ENCODE measurements at places on chromosomes 16 and 17.

DNA sequence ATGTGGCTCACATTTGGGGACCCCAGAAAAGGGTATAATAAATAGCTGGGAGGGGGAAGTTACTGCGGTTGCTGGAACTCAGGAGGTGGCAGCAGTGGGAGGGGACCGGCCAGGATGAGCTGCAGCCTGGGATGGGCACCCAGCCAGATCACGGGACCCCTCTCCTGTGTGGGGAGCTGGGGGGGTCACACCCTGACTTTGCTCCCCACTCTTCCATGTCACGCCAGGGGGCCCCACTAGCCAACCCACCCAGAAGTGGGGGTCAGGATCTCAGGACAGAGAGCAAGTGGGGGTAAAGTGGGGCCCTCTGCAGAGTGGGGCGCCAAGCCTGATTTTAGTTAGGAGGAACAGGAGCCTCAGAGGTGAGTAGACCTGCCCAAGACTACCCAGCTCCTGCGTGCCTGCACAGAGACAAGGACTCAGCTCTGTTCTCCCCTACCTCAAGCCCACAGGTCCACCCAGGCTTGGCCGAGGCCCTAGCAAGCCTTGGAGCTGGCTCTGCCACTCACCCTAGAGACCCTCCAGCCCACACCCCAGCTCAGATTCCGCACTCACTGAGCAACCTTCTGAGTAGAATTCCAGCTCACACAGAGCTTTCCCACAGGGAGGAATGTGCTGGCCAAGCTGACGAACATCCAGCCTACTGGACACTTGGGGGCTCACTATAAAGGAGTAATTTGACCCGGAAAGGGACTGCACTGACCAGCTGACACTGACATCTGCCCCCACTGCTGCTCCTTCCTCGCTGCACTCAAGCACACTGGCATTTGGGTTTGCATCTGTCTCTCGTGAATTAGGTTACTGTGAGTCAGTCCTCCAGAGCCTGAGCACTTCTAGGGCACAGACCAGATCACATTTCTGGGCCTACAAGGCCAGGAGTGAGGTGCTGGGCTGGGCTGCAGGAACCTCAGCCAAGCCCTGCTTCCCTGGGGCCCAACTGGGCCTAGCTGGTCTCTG, 310.1 kb downstream of the C16orf95 start:
- DNase-seq: no peak

DNA sequence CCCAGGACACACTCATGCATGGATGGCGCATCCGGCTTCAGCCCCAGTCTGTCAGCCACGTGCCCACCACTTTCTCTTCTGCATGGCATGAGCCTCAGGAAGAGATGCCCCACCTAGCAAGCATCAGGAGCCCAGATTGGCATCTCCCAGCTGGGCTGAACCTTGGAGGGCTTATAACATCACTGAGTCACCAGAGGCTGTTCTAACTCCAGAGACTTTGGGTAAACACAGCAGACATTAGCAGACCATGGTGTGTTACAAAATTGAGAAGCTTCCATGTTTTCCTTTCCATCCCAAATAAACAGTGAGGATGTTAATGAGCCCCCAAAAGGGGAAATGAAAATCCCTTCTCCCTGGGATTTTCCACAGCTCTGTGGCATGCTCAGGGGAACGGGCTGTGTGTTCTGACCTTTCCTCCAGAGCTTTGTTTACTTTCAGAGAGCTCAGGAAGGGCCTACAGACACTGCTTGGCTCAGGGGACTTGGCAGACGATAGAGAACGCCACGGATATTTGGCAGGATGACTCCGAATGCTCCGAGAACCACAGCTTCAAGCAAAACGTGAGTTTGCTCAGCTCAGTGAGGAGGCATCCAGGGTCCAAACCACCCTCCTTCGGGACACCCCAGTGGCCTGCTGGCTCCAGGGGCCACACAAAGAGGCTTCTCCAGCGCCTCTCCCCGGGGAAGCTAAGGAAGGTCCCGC, 16.5 kb downstream of the GLP2R start:
- peak; percentile 48 for DNase-seq

DNA sequence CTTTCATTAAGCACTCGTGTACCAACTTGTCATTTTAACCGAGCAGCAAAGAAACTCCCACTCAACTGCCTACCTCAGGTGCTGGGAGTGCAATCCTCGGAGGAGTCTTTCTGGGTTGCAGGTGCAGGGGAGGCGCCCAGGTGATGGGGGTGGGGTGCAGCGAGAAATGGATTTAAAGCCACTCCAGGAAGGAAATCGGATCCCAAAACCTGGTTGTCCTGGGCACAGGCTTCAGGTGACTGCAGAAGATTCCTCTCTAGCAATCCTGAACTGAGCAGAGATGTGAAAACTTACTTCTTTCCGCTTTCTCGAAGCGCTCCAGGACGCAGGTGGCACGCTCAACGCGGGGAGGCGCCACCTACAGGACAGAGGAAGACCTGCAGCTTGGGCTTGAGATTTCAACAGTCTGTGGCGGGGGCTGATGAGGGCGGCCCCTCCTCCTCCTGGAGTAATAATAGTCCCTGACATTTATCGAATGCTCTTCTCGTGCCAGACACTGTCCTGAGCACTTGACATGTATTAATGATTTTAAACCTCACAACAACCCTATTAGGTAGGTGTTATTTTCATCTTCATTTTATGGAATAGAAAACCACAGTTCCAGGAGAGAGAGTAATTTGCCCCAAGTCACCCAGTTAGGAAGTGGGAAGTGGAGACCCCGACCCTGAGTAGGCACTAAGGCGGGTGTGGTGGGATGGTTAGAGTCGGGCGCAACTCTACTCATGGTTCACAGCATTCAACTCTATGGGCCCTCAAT, 27.2 kb upstream of the SKAP1 start:
- DNase-seq: no peak

DNA sequence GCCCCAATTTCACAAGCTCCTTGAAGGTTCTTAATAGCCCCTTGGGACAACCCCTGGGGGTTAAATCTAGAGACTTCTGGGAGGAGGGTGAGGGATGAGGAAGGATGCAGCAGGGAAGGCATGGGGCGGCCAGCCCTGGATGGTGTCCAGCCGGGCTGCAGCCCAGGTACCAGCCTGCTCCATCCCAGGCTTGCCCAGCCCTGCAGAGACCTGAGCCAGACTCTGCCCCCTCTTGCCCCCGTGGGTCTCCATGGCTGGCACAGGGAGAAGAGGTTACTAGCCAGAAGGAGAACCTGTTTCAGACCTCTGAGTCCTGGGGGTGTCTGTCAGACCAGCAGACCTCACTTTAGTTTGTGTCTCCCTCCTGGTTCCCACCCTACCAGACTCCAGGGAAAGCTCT, 8.5 kb downstream of the NHERF1 start:
- DNase-seq: no peak

DNA sequence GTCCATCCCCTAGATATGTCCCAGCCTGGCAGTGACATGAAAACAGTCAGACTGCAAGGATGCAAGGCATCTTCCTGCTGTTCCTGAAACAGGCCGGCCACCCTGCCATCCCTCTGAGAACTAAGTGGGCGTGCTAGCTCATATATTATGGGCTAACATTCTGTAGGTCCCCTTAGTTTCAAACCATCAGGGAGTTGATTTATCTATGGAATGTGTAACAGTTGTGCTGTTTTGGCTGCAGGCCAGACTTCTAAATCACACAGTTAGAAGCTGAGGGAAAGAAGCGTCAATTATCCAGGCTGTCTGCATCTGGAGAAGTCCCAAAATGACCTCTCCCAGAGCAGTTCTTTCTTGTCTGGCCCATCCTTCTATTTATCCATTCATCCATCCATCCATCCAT, 102.7 kb upstream of the DNAH9 start:
- DNase-seq: no peak

DNA sequence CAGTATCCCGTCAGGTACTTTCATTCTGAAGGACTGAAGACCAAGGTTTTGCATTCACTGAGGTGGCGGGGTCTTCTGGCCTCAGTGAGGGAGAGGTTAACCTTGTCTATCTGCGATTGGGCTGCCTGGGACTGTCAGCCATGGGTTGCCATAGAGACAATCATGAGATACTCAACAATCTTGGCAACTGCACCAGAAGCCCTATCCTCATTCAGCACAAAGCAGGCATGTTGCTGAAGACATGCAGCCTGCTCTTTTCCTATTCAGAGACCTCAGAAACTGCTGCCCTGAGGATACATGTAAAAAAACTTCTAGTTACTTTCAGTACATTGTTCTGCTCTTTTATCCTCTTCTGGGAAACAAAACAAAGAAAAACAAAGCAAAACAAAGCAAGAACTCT, 146.3 kb upstream of the PIRT start:
- no peak for DNase-seq

- DNase-seq: no peak
Measured at GRCh38 chr16:66115373-66115772, 251.1 kb upstream of the CDH5 start.

DNA sequence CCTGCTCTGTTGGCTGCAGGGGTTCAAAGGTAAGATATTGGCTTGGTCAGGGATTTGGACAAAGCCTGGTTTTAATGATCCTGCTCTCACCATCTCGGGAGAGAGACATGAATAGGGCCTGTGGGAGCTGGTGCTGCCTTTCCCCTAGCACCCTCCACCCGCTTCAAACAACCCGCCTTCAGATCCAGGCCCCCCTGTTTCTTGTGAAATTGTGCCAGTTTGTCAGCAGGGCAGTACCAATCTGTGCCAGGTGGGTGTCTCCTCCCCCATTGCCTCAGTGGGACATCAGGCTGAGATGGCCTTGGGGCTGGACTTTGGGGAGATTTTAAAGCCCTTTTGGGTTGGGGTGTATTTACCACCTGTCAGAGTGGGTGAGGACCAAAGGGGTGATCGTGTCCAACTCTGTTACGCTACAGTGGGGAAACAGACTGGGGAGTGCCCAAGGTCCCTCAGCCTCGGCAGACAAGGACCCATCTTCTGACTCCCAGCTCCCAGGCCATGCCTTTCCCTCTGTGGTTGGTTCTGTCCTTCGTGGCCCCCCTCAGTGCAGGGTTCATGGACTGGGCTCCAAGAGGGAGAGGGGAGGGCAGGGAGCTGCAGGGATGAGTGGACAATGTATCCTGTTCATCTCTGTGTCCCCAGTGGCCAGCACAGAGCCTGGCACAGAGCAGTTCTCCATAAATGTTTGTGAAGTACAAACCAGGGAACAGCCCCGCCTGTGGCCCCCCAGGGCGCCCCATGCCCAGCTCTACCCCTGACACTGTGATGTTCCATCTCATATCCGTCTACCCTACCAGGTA, 3.3 kb downstream of the ARHGAP23 start:
- DNase-seq: no peak

DNA sequence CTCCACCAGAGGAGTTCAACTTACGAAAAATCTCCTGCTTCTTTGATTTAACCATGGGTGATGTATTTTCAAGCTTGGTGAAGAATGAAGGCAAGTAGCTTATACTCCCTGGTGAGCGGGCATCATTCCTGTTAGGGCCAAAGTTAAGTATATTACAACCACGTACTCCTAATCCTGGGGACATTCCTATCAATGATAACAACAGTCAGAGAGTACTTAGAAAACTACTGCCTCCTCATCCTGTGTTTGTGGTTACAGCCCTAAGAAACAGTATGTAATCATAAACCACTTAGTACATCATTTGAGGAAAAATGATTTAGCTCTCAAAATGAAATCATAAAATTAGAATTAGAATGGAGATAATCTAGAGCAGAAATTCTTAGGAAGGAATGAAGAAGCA, 47.3 kb downstream of the TTC19 start:
- no peak for DNase-seq

DNA sequence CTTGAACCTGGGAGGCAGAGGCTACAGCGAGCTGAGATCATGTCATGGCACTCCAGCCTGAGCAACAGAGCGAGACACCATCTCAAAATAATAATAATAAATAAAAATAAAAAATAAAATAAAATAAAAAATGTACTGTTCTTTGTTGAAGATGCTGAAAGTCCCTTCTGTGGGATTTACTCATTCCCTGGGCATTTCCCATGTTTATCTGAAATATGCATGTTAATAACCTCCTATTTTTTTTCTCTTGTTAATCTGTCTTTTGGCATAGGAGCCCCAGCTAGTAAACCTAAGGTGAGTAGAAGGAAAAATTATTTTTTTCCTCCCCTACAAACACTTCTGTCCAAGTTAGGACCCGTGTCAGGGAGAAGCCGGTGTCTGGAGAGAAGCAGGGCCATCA, 34.4 kb downstream of the TMEM92 start:
- no peak for DNase-seq

DNA sequence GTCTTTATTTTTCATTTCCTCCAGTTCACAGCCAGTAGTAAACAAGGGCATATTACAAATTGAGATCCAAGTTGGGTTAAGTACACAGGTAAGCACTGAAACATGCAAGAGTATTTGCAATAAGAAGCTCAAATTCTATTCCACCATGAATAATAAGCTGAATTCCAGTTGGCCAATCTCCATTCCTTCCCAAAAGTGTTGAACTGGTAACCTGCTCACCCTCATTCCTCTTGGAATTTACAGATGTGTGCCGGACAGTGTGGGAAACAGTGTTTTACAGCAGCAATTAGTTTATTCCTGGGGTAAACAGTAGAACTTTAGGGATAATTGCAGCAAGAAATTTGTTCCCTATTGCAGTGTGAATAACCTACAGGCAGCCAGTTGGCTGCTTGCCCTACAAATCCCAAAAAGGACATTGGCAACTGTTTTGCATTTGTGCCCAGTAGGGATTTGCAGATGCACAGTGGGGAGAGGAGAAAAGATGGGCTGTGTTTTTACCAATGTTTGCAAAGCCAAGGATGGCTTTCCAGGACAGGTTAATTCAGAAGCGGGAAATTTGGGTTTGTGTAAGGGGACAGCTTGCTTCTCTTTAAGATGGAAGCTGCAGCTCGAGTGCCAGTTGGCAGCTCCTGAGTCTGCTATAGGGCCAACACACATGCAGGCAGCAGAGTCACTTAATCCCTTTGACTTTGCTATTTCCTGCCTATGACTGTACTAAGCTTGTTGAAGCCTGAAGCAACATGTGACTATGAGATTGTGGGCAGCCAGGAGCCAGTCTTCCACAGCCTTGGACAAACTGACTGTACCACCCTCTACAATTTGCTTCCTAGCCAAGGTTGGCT, 318.9 kb downstream of the MAP2K6 start:
- peak; percentile 66 for DNase-seq

GRCh38 chr16:88003736-88004135, 52.5 kb downstream of the BANP start:
- no peak for DNase-seq

- no peak for DNase-seq
Measured at GRCh38 chr17:62688398-62689160, 61.1 kb downstream of the MRC2 start.
